Stimulated activated CD4-positive, alpha-beta T cell treated with anti-CD3 and anti-CD28 coated beads, Interleukin-4, amount 100 ng/mL, for 4 hours (primary cell): ENCODE measurements at places on chromosomes 7 and 10.
A peak's percentile ranks its signal among the peaks of the same experiment; 100 is the strongest.

DNA sequence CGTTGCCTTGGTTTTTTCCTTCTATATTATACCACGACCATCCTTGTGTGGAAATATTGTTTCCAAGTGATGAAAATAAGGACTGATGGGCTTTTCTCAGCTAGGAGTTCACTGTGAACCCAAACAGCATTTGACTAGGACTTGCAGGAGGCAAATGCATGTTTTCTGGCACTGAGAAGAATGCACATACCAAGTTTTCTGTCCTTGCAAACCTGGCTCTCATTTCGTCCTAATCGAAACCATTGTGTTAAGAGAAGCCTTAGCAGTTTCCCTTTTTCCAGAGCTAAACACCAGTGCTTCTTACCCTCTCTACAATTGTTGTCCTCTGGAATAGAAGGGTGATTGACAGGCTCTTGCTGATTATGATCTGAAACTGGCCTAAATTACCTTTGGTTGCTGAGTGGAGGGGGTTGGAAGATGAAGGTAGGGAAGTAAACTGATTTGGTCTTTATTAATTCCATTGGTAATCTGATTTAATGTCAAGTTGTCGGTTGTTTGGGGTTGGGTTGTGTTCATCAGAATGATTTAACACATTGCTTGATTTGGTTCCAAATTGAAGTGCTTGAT lies 33.1 kb upstream of the ELMO1 start:
- no peak for DNase-seq

DNA sequence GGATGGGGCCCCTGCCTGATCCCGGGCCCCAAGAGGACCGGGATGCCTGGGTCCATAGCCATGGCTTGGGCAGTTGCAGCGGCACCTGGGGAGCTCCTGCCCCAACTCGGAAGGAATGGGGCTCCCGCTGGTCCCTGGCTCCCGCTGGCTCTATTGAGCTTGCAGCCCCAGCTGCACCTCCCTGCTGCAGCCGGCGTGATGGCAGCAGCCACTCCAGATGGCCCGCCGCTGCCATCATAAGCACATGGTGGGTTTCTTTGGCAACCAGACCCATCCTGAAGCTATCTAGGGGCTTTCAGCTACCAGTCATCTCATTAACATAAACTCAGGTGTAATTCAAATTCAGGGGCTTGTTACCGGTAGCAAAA lies 11.1 kb upstream of the DNMBP start:
- DNase-seq: no peak

DNA sequence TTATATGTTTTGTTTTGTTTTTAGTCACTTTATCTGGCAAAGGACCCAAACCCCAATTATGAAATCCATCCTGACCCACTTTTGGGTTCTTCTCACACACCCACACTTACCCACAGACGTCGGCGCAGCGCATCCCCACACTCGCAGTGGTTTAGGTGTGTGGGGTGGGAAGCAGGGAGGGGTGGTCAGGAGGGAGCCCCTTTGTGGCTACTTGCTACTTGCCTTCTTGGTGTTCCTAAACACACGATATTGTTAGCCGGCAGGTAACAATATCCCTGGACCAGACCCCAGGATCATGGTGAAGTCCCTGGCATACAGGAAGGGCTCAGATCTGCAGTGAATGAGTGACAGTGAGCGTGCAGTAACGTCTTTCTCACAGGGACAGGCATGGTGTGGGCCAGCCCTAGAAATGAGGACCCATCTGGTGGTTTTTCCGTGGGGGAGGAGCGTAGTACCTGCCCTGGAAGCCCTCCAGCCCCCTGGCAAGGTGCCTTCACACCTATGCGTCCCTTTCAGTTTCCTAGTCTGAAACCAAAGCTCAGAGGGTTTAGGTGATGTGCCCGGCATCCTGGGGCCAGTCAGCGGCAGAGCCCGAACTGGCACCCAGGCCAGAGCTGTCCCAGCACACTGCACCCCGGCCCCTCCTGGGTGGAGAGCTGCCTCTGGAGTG lies 4.4 kb downstream of the SPOCK2 start:
- DNase-seq: peak; percentile 59

GRCh38 chr7:12609561-12609960 lies 39.0 kb downstream of the SCIN start:
- DNase-seq: no peak

DNA sequence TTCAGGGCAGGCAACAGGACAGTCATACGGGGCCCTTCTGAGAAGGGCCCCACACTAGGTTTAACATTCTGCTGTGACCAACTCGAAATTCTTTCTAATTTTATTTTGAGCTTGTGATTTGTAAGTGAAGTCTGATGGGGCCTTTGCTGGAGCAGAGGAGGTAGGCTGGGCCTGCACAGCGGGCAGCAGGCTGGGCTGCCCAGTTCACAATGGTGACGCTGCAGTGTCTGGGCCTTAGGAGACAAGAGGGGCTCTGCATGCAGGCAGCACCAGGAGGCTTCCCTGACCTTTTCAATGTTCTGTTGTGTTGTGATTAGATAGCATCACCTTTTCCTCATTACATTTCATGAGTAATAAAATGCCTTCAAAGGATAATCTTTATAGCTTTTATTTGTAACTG lies 175.1 kb downstream of the CXCL12 start:
- DNase-seq: no peak
